Left cardiac atrium (tissue), 4 donors: ENCODE measurements at places on chromosomes 5 and 9. TPM values are rescaled to one million over a fixed set of nuclear protein-coding genes. Genes with fewer than 3 reads are reported as not detected.
A peak's percentile ranks its signal among the peaks of the same experiment; 100 is the strongest.

The ARRDC3 gene
- 23.7 TPM for total RNA-seq

GRCh38 chr5:171562822-171563221 lies 143.4 kb downstream of the FGF18 start:
- DNase-seq: no peak

The PAX5 gene
- 0.10 TPM for total RNA-seq

DNA sequence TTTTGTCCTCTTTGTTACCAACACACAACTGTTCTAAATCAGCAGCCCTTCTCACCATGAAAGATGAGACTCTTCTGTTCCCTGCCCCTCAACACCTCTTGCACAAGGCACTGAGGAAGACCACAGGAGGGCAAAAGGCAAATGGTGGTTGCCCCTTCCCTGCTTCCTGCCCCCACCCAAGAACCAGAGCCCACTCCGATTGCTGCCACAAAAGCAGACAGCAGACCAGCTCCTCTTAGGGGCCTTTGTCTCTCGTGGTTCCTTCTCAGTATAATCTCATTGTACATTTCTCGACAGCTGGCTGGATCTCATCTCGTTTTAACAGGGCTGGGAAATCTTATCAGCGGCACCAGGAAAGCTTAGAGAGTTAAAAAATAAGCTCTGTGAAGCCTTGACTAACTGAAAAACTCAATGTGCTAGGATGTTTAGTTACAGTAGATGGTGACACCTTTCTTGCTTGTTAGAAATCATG lies 1.1 kb downstream of the MVB12B start:
- no peak for DNase-seq

GRCh38 chr9:82320566-82320965 lies 332.0 kb downstream of the SPATA31D1 start:
- DNase-seq: no peak

GRCh38 chr5:139901251-139901575 lies 105.6 kb downstream of the PSD2 start:
- no peak for DNase-seq

The FRRS1L gene
- 5.7 TPM for total RNA-seq

DNA sequence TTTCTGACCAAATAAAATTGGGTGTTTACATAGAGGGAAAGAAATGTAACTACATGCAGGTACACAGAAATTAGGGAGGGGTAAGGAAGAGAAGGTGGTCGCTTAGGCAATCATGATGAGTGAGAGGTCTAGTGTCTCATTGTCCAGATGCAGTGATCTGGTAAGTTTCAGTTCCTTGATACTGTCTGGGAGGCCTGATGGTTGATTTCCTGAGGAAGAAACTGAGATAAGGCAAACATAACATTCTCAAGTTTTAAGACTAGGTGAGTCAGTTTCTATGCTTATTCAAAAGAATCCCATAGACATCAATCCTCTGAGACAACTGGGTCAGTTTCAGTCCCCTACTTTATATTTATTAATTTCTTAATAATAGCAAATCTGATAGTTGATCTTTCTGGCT lies 843.3 kb upstream of the CDH10 start:
- DNase-seq: no peak

DNA sequence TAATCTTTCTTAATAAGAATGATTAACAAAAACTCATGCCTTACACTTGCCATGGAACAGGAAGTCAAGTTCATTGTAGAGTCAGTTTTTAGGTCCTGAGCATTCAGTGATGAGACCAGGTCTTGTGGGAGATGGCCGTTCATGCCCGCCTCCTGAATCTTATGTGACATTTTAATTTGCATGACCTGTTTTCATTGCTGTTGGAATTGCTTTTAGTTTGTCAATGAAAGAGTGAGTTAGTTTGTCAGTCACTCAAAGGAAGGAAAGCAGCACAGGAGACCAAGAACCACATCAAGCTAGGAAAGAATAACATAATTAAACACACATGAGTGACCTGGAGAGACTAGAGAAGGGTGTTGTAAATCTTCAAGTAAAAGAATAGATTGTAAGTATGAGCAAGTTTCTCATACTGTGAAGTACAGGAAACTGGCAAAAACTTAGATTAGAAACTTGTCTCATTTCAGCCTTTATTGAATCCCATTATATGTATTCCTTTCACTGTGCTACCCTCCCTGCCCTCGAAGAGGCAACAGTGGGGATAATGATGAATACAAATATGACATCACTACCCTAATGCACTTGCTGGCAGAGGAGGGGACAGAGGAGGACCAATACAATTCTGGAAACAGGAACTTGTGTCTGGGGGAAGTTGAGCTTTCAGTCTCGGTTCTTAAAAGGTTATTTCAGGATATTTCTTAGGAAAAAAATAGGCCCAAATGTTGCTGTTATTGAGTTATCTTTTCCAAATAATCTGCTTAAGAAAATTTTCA lies 64.3 kb upstream of the C6 start:
- DNase-seq: no peak

- DNase-seq: no peak
Observed at GRCh38 chr9:134421888-134422287, 95.6 kb downstream of the RXRA start.

The MED10 gene
- total RNA-seq: 24.4 TPM

DNA sequence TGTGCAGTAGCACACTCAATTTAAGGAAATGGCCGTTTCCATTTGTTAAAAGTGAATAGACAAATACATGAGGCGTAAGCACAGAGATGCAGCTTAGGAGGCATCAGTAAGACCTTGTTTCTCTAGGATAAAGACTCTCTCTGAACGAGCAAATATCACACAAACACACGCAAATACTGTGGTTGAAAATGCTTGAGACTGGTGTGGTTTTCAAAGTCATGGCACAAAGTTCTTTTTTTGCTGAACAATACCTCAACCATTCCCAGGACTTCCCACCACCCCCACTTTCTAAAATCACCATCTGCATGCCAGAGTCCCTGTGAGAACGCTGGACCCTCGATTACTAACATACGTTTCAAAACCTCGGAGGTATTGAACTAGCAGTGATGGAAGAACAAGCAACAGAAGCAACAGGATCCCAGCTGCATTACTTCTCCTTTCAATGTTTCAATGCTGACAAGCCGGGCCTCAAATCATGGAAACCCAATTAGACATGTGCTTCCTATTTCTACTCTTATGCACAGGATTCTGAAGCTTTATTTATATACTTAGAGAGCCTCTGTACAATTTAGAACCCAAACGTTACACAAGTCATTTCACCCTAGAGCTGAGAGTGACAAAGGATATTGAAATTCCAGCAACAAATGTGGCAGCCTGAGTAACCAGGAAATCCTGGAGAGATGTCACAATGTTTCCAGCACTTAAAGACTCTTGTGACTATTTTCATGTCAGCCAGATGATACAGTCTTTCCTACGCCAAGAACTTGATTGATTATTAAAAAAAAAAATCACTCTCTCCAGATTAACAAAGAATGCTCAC lies 63.9 kb downstream of the CDC14B start:
- DNase-seq: no peak

DNA sequence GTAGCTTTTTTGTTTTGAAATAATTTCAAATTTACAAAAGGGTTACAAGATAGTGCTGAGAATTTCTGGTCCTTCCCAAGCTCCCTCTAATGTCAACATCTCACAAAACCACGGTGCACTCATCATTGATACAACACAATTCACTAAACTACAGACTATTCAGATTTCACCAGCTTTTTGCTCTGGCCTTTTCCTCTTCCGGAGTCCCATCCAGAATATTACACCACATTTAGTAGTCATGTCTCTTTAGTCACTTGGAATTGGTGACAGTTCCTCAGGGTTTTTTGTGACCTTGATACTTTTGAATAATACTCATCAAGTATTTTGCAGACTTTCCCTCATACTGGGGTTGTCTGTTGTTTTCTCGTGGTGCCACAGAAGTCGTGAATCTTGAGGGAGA lies 484.0 kb downstream of the GADD45G start:
- no peak for DNase-seq

GRCh38 chr5:40984884-40985283 lies 75.6 kb downstream of the C7 start:
- no peak for DNase-seq

The SPAAR gene
- 7.6 TPM for total RNA-seq

The GM2A gene
- 33.1 TPM for total RNA-seq

- no peak for DNase-seq
Observed at GRCh38 chr5:113081881-113082546, 105.4 kb downstream of the DCP2 start.

The ZDHHC11 gene
- 36.7 TPM for total RNA-seq

DNA sequence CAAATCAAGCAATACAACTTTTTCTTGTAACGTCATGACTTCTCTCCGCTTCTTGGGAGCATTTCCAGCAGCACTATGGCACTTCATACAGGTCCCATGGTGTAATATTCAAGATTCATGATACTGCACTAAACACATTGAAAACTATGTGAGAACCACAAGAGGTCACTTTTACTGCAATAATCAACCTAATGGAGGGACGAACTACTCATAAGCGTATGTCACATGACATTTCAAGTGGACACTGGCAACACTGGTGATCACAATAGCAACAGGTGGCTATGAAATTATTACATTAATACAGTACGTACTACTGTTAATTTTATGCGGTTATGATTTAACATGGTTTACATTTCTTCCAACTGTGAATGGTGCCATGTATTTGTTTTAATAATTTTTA lies 78.6 kb upstream of the TBC1D9B start:
- no peak for DNase-seq

DNA sequence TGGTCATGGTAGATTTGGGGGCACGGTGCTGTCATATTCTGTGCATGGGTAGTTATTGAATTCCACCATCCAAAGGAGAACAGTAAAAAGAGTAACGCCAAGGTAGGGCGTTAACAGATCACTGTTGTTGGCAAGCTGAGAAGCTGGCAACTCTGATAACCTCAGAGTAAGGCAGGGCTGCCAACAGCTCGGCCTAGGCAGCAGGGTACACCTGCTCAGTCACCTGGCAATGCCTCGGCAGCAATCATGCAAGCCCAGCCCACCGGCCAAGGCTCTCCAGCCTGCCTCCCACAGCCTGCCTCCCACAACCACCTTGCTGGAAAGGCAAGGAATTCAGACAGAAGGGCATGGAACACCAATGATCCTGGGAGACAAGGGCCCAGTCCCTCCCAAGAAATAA lies 63.9 kb downstream of the KLHL3 start:
- DNase-seq: no peak

The KCNV2 gene
- total RNA-seq: not detected

GRCh38 chr9:92224177-92224576 lies 69.3 kb downstream of the IARS1 start:
- no peak for DNase-seq

DNA sequence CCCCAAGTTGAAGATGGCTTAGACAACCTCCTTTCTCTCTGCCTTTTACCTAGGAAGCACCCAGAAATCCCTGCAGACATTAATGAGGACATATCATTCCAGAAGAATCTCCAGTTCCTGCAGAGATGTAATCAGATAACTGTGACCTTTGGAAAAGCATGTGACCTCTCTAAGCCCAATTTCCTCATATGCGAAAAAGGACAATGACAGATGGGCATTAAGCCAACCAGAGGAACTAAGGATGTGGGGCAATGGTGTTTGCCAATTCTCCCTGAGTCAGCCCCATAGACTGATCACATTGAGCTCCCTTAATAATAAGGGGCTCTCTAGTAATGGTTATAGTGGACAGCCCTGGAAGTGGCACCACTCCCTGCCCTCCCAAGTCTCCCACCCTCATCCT lies 10.1 kb upstream of the FOXI1 start:
- DNase-seq: no peak

- peak; percentile 37 for DNase-seq
Observed at GRCh38 chr5:170603578-170604565, 100.1 kb downstream of the KCNIP1 start.

The PCSK1 gene
- total RNA-seq: 3.1 TPM

The GABRP gene
- total RNA-seq: not detected

DNA sequence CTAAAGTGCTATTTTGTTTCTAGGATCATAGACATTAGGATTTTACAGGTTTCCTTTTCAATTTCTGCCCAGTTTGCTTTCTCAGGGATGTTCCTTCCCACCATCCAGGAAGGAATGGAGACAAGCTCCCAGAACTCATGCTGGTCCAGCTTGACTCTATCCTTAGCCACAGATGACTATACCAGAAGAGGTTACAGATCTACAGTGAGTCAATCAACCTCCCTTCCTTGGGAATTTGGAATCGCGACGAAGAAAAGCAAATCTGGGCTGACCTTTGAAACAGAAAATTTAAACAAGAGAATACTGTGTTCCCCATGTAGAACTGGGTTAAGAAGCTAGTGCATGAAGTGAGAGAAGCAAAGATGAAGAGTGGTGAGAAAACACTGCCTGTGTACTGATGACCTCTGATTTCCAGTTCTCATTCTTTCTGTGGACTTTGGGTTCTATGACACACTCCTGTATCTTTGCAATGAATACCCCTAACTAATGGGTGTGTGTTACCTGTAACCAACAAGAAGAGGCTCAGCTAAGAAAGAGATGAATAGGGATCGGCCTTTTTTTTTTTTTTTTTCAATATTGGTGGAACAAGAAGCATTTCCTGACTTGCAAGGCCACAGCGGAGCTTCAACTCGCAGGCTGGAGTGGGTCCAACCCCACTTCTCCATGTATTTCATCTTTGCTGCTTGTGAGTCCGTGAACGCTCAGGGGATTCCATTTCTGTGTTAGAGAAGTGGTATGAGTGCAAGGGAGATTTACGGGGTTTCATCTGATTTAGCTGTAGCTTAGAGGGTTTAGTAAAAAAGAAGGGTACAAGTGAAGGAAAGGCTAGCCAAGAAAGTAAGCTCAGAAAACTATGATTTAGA lies 563.9 kb upstream of the CLINT1 start:
- peak; percentile 24 for DNase-seq

The PFN3 gene
- total RNA-seq: not detected

- DNase-seq: no peak
Observed at GRCh38 chr9:127053960-127054359, 68.5 kb downstream of the ANGPTL2 start.

The IFT74 gene
- total RNA-seq: 7.8 TPM

DNA sequence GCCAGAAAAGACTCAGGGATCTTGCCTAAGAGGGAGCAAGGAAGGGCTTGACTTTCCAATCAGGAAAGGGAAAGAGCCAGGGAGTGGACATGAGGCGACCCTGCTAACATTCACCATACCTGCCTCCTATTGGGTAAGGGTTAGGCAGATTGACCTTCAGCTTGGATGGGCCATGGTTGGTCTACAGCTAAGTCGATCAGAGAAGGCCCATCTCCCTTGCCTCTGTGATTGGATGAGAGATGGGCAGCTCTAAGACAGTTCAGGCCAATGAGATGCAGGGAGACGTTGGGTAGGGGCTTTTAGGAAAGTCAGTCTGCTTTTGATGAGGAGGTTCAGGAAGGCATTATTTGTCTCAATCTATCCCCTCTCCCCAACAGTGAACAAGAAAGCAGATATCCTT lies 135.0 kb upstream of the STC2 start:
- DNase-seq: no peak

GRCh38 chr5:83475391-83475863 lies 3.9 kb downstream of the VCAN start:
- no peak for DNase-seq

The ANKRD18A gene
- 5.0 TPM for total RNA-seq

DNA sequence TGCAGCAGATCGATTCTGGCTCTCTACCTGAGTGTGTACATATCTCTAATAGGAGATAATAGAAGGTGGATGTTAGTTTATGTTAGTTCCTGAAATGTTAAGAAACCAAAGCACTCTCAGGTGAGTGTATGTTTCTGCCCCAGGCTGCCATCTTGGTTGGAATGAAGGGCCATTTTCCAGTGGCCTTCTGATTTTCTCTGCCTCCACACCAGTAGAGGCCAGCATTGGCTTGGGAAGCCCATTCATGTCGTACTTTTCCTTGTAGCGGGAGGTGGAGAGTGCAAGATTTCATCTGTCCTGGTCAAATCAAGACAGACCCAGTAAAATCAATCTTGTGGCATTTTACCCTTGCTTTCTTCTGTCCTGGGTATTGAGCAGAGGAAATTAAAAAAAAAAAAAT lies 91.0 kb downstream of the GAS1 start:
- no peak for DNase-seq

- DNase-seq: no peak
Observed at GRCh38 chr5:9661316-9662015, 31.3 kb upstream of the TAS2R1 start.
